NCI-H1105 (cell line): ENCODE measurements at places on chromosomes 16 and 17.

- DNase-seq: peak; percentile 89
Observed at GRCh38 chr17:76726231-76726775, at the start of gene JMJD6. Gene JMJD6, minus strand, starts transcription at chr17:76726606. Its CDS starts 131 bp downstream, at chr17:76726475.

- DNase-seq: no peak
Observed at GRCh38 chr16:28554634-28555423, 1.1 kb downstream of the SGF29 start.

DNA sequence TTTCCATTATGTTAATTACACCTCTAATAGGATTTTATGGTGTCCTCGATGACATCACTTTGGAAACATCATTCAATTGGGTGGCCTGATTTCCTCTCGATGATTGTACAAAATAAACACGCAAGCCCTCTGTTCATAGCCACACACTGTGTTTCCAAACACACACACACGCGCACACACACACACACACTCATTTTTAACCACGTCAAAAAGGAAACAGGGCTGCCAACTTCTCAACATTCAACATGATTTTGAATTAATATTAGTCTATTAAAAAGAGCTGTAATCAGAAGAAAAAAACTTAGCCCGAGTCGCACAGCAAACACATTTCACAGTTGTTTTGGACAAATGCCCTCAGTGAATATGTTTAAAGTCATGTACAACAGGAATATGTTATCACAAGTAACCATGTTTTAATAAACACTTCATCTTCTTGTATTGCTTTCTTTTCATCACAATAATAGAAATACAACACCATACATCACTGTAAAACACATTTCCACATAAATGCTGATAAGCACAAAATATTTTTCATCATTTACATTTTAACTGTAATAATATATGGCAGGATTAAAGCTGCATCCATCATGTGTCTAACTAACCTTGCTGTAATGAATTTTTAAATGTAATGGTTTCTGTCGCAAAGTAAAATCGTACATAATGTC lies 219.1 kb upstream of the IRX3 start:
- peak; percentile 28 for DNase-seq

DNA sequence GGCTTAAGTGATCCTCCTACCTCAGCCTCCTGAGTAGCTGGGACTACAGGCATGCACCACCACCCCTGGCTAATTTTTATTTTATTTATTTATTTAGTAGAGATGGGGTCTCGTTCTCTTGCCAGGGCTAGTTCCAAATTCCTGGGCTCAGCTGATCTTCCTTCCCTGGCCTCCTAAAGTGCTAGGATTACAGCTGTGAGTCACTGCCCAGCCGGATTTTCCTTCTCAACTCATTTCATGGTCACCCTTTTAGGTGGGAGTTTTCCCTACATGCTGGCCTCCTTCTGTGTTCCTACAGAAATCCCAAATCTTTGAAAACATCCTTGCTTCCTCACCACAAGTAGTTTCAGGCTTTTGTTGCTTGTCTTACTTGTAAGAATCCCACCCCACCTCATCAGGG lies 102.1 kb upstream of the SIAH1 start:
- no peak for DNase-seq

- no peak for DNase-seq
Observed at GRCh38 chr16:5653789-5654188, 556.2 kb upstream of the EEF2KMT start.

DNA sequence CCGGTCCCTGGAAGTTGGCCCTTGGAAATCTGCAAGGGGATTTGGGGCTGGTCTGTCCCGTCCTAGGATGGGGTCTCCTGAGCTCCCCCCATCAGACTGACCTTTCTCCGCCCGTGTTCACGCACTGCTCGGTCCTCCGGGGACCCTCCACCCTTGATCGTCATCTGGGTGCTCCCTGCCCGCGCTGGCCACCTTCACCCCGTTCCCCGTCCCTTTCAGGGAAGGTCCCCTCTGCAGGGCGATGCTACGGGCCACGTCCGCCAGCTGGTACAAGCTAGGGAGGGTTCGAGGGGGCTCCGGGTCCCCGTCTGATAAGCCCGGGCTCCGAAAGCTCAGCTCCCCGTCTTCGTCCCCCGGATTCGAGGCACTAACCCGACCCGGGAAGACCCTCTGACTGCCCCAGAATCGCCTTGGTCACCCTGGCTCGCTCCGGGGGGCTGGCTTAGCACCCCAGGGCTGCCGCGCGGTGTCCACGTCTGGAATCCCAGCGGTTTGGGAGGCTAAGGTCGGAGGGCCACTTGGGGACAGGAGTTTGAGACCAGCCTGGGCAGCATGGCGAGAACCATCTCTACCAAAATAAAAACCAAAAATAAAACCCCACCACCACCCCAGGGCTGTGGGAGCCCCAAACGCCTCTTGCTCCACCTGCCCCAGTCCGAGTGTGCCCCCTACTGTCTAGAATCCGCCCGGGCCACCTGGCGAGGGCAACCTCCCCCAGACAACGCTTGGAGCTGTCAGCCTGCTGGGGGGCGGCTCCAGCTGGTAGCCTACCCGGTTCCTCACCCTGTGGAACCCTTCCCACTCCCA lies 1.1 kb upstream of the SLC43A2 start:
- DNase-seq: no peak

- no peak for DNase-seq
Observed at GRCh38 chr17:74780443-74781238, 4.5 kb upstream of the NAT9 start.

DNA sequence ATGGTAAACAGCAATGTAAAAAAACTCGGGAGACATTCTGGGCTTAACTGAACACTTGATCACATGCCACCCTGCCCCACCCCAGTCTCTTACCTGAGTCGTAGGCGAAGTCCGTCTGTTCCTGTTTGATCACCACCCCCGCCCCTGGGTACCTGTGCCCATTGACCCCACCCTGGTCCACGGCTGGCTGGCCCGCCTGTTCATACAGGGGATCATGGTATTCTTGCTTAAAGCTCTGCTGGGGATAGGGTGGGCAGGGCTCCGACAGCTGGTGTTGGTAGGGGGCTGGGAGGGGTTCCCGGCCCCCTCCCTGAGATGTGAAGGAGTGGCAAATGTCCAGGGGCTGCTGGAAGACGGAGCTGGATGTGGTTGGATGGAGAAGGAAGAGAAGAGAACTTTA lies 13.6 kb downstream of the ETV4 start:
- DNase-seq: no peak

GRCh38 chr17:71430281-71430680 lies 690.5 kb upstream of the SOX9 start:
- DNase-seq: no peak

GRCh38 chr16:22762486-22762885 lies 51.5 kb upstream of the HS3ST2 start:
- no peak for DNase-seq

DNA sequence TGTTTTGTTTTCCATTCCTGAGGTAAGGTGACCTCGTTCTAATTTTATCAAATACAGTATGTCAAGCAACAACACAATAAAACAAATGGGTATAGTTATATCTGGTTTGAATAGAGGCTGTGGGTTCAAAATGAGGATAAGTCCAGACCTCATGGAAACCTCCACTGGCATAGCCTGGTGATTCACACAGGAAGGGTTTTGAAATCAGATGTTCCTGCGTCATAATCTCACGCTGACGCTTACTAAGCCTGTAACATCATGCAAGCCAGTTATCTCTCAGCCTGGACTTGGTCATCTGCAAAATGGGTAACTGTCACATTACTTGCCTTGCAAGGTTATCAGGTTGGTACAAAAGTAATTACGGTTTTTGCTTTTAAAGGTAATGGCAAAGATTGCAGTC lies 1056.3 kb upstream of the EEF2KMT start:
- DNase-seq: no peak

- DNase-seq: no peak
Observed at GRCh38 chr17:45722161-45722560, 62.0 kb upstream of the CRHR1 start.

- DNase-seq: no peak
Observed at GRCh38 chr17:57256708-57257112, 387 bp downstream of the MSI2 start.

- no peak for DNase-seq
Observed at GRCh38 chr16:23689442-23690187, 10.9 kb downstream of the PLK1 start.

DNA sequence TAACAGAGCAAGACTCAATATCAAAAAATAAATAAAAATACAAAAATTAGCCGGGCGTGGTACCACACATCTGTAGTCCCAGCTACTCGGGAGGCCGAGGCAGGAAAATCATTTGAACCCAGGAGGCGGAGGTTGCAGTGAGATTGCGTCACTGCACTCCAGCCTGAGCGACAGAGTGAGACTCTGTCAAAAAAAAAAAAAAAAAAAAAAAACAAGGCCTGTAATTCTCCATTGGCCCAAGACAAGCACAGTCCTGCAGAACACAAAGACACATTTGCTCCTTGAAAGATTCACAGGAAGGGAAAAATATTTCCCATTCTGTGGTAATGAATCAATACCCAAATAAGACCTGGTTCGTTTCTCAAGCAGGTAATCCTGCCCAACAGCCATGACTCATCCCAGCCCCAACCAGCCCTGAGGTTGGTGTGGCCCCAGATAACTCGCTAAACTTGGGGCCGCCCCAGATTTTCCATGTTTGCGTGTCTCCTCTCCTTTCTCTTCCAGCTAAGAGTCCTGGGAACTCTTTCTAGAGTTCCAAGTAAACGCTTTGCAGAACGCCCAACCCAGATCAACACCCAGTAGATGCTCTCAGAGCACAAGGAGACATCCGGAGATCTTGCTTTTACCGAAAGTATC lies 40.3 kb upstream of the SNN start:
- DNase-seq: no peak

DNA sequence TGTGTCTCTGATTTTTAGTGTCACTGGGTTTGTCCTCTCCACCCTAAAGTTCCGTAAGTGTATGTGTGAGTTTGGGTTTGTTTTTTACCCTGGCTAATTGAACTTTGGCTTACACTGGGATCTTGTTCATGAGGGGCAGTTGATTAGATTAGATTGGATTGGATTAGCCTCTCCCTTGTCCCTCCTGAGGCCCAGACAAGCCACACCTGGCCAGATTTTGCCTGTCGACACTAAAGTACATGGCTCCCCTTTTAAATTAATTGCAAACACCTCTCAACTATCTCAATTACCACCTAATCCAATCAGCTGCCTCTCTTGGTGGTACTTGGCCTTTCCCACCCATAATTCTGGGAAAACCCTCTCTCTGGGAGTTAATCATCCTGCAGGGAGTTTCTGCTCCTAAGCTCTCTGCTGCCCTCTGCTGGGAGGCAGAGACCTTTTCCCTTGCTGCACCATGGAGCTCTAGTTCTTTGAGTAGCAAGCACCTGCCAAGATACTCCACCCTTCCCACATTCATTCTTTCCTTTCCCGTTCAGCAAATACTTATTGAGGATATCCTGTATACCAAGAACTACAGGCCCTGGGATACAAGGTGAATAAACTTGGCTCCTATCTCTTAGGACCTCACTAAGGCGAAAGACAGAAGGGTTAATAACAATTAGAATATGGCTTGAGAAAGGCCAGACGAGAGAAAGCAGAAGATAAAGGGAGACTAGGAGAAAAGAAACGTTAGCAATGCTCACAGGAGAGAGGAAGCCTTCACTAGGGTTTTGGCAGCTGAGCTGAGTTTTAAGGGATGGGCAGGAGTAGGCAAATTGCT lies 60.0 kb upstream of the MPHOSPH6 start:
- DNase-seq: peak; percentile 58

DNA sequence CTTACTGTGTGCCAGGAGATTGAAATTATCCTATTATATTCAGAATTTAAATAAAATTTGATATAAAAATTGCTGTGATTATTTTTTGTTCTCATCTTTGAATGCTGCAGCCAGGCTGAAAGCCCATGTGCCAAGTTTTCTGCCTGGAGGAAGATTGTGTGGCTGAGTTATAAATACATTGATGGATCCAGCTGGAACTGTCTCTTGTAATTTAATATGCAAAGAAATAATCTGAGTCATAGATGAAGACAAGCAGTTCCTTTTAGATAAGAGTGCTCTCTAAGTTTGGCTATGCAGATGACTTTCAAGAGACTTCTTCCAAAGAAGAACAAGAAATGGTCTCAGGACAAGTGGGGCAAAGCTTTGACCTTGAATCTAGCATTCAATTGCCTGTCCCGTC lies 871.0 kb downstream of the CDH11 start:
- no peak for DNase-seq

DNA sequence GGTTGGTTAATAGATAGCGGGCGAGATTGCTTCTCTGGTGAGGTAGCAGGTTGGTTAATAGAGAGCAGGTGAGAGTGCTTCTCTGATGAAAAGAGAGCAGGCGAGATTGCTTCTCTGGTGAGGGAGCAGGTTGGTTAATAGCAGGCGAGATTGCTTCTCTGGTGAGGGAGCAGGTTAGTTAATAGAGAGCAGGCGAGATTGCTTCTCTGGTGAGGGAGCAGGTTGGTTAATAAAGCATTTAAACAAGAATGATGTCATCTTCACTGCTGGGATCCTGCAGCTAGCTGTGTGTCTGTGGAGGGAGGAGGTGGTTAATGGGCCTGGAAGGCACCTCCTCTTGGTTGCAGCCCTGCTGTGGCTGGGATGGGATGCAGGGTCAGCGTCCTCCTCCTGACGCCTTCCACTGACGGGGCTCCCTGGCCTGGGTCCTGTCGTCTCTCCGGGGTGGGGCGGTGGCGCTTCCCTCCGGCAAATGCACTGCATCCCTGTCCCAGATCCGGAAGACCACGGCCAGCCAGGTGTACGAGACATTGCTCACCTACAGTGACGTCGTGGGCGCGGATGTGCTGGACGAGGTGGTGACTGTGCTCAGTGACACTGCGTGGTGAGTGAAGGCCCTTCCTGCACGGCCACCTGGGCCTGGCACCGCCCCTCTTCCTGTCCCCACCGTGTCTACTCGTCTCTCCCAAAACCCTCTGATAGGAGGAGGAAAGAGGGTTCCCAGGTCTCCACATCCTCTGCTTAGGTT lies 99.2 kb upstream of the ZNF750 start:
- no peak for DNase-seq

GRCh38 chr17:50963139-50963538 lies 97.0 kb upstream of the TOB1 start:
- no peak for DNase-seq

GRCh38 chr16:65045961-65046360 lies 75.9 kb downstream of the CDH11 start:
- DNase-seq: no peak

GRCh38 chr17:79485419-79485985 lies 125.3 kb downstream of the RBFOX3 start:
- DNase-seq: no peak

DNA sequence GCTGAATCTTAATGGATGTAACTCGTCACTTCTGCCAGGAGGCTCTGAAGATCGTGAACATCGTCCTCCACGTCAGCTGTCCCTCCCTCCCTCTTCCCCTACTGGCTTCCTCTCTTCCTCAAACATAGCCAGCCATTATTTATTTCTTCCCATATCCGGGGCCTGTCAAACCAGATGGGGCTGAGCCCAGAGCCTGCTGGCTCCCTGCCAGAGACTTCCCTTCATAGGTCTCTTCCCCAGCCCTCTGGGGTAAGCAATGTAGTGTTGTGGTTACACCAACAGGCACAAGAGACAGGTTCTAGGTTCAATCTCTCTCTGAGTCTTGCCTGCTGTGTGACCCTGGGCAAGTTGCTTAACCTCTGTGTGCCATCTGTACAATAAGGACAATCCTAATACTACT lies 40.1 kb upstream of the ZFP90 start:
- no peak for DNase-seq

GRCh38 chr17:18117533-18117932 lies 9.0 kb downstream of the MYO15A start:
- DNase-seq: no peak
